Mammary epithelial cell (primary cell): ENCODE measurements at places on chromosomes 2 and 18. TPM values are rescaled to one million over a fixed set of nuclear protein-coding genes. Genes with fewer than 3 reads are reported as not detected.

- DNase-seq, result no peak
These were observed 397.7 kb upstream of the HNRNPA3 start for GRCh38 chr2:176814740-176815367.

GRCh38 chr18:77478646-77479442, 229.2 kb downstream of the GALR1 start:
- no peak for DNase-seq

GRCh38 chr2:214077727-214078126, 333.1 kb upstream of the VWC2L start:
- no peak for DNase-seq

GRCh38 chr18:1350931-1351450, 446.3 kb downstream of the ADCYAP1 start:
- DNase-seq, result no peak

DNA sequence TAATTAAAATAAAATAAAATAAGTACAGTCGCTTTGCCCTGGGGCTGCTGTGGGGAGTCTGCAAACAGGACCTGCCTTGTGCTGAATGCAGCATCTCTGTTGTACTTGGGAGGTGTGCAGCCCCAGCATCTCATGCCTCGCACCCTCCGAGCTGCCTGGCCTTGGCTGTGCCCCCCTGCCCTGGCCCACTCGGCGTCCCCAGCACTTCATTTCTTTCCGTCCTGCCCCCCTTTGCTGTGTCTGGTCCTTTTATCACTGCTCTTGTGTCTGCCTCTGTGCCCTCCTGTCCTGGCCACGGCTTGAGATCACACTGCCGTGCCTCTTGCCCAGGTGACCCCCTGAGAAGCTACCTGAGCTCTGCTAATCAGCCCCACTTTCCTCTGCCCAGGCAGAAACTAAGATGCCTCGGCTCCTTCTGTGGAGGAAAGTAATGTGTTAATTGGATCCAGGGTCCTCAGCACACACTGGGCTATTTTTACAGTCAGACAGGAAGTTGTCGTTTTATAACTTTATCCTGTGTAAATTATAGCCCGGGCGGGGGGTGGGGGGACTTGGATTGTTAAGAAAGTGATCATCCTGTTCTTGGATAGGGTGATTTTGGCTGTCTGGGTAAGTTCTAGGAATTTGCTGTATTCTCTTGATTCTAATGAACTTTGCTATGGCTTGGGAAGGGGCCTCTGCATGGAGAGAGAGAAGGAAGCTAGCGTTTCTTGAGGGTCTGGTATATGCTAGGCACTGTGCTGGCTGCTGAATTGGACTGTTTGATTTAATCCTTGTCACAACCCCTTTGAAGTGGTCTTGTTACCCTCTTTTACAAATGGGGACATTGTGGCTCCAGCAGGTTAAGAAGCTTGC, 69.4 kb downstream of the AGAP1 start:
- DNase-seq, result no peak

- DNase-seq, result no peak
These were observed 61.8 kb upstream of the IKZF2 start for GRCh38 chr2:213213186-213213585.

DNA sequence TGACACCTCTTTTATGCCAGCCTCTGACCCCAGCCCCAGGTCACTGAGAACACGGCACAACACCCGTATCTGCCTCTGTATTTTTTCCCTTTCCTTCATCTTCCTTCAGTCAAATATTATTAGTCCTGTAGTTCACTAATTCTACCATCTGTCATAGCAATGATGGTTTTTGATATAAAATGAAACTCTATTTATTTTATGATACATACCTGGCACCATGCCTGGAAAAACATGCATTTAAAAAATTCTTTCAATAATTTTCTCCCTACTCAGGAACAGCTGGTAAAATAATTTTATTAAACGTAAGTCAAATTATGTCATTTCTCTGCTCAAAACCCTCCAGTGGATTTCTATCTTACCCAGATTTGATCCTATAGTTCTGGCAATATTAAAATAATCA, 224.7 kb downstream of the CDH7 start:
- no peak for DNase-seq

DNA sequence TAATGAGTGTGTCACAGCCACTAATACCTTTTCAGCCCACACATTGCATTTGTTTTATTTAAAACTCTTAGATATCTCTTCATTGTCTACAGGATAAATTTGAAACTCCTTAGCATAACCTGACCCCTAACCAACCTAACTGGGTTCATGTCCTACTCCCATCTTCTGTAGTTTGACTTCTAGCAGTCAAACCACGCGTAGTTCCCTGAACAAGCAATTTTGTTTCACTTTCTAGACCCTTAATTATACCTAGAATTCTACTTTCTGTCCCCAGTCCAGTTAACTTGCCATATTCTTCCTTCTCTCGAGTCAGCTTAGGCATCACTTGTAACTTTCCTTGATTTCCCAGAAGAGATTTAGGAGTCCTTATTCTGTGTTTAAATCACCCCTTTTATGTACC, 55.1 kb downstream of the RBBP8 start:
- DNase-seq, result no peak

DNA sequence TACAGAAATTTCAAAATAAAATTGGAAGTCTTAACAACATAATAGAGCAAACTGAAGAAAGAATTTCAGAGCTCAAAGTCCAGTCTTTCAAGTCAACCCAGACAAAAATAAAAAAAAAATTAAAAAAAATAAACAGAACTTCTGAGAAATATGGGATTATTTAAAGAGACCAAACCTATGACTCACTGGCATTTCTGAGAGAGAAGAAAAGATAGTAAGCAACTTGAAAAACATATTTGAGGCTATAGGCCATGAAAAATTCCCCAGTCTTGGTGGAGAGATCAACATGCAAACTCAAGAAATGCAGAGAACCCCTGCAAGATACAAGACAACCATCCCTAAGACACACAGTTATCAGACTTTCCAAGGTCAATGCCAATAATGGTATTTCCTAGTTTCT, 167.4 kb downstream of the RNF144A start:
- no peak for DNase-seq

- no peak for DNase-seq
These were observed 86.8 kb upstream of the HS6ST1 start for GRCh38 chr2:128405467-128405900.

GRCh38 chr2:221410487-221410886, 161.6 kb downstream of the EPHA4 start:
- no peak for DNase-seq

DNA sequence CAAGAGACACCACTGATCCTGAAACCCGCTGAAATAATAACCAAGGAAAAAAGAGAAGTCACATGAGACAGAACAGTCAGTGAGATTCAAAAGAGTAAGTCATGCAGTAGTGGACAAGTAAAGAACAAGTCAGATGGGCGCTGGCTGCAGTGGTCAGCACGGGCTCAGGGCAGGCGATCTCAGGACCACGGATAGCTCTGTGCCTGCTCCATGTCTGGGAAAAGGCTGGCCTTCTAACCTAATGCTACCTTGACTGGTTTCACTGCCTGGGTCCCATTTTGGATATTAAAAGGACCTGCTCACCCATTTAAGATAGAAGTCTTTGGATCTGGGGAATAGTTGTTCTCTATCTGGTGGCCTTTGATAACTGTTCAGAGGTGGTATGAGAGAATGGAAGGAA, 61.7 kb upstream of the LCLAT1 start:
- peak; percentile 26 for DNase-seq

DNA sequence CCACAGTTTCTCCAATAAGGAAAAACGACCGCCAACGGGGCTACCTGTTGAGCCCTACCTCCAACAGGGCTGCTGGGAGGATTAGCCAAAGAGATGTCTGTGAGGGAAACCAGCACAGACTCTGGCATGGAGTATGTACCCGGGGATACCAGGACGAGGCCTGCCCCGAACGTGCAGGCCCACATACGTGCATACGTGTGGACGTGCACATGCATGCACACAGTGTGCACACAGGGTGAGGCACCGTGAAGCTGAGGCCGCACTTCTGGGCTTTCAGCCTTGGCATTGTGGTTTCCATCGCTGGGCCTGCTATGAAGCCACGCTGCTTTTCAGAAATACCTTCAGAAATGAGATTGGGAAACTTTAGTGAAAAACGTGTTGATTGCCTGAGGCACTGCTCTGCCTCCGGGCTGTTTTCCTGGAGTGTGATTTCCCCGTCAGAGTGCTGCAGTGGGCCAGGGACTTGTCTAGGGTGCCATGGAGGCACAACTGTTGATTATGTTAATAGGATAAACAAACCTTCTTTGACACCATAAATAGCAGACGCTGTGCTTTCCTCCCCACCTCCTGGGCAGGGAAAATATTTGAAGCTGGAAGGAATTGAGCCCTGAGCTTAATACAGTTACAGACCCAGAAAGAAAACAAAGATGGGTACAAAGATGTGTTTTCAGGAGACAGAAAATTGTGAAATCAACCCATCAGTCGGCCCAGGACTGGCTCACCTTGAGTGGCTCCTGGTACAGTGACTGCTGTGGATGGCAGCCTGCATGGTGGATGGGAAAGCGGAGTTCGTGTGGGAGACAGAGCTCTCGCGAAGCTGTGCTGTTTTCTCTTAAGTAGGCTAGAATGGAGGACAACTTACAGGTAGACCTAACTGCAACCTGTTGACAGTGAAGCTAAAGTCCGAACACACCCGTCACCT, 182.3 kb downstream of the FAM210A start:
- DNase-seq, result no peak

DNA sequence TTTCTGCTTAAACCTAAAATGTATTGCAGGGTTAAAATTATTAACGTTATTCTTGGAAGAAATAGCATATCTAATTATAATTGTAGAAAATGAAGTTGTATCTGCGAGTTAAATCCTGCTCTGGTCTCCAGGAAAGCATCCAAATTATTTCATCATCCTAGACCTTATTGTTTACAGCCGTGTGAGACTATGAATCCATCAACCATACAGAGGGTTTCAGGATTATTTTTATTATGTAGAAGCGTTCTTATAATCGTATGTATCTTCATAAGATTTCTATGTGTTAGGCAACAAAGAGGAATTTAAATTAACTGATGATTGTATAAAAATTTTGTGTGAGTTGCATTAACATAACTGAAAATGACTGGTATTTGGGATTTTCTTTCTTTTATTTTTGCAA, 14.5 kb upstream of the DSC3 start:
- DNase-seq, result no peak

DNA sequence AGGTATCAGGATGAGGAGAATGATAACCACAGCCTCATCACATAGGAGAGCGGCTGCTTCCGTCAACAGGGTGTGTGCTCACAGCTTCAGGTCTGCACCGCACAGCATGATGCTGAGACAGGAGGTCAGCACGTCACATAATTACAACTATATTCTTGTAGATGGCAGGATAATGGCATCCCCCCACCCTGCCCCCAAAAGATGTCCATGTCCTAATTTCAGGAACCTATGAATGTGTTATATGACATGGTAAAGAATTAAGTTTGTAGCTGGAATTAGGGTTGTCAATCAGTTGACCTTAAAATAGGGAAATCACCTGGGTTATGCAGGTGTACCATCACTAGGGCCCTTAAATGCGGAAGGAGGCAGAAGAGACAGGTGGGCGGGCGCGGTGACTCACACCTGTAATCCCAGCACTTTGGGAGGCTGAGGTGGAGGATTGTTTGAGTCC, 73.9 kb downstream of the ARL4C start:
- no peak for DNase-seq

GRCh38 chr18:36592282-36592681, 236.5 kb downstream of the TPGS2 start:
- peak; percentile 64 for DNase-seq

DNA sequence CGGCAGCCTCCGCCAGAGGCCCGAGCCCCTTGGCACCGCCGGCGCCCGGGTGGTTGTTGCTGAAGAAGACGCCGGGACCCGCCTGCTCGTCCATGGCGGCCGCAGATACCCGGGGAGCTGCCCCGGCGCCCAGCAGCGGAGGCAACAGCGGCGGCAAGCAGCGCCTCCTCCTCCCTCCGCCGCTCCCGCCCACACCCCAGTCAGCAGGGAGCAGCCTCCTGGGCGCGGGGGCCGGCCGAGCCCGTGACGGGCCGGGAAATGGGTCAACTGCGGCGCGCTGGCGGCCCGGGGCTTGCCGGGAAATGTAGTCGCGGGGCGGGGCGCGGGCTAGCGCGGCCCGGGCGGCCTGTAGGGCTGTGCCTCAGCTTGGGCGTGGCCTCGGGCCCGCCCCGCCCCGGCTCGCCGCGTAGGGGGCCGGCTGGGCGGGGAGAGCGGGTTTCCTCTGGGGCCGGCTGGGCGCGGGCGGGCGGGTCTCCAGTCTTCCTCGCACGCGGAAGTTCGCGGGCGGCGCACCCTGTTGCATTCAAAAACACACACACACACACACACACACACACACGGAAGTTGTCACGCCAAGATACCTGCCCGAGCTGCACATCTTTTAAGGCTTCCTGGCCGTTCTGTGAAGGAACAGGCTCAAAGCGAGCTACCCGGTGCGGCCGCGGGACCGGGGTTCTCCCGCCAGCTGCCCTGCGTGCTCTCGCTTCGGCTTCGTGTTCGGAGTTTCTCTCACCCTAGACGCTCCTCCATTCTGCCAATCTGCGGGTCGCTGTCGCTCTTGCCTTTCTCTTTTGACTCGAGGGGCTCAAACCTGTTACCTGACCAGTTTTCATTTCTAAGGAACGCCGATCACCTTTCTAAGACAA, at the start of gene STRN:
TSS of gene STRN (minus strand) at position 167 of the 866 bp plus-strand sequence. CDS start at position 94, 73 bp downstream.
- DNase-seq, result peak; percentile 98

DNA sequence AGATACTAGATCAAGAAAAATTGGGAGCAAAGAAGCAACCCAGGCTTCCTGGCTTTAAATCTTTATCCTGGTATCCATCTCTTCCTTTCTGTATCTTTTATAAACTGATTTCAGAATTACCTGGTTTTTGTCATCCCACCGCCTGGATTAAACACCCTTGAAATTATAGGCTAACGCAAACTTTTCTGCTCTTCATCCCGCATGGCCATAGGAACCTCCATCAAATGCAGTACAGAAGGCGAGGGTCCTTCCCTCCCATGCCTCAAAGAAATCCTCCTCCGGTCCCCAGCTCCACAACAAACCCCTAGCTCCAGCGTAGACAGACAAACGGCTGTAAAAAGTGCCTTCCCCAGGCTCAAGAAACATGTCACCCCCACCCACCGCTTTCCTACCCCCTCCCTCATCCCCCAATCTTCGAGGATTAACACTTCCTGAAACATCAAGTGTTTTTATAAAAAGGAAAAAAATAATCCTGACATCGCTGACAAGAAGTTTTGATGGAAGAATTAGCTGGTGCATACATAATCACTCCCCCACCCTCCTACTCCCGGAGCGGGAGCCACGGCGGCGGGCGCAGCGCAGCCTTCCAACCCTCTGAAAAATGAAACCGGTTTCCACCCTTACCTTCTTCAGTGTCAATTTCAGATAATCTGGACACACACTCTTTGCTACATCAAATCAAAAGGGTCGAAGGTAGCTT, 7.6 kb downstream of the DLX1 start:
- no peak for DNase-seq

GRCh38 chr2:69579536-69579935, 64.0 kb downstream of the AAK1 start:
- DNase-seq, result no peak

GRCh38 chr2:121260370-121261154, 24.4 kb downstream of the TFCP2L1 start:
- no peak for DNase-seq

- DNase-seq, result no peak
These were observed 67.6 kb downstream of the KIAA2012 start for GRCh38 chr2:202140522-202141252.

Gene ELP2
- total RNA-seq, result 88.6 and 131 TPM in 2 replicates

Gene SPC25
- 2.3 and 13.2 TPM in 2 replicates for total RNA-seq

Gene CCBE1
- total RNA-seq, result 0.50 TPM

Gene MERTK
- total RNA-seq, result under 0.01 TPM

Gene AMER3
- total RNA-seq, result not detected in 2 replicates

Gene CASP10
- 4.5 and 4.6 TPM in 2 replicates for total RNA-seq
